ENCODE measurements at places on chromosomes 3 and 15. TPM values are rescaled to one million over a fixed set of nuclear protein-coding genes. Genes with fewer than 3 reads are reported as not detected.

Gene SERPINI2
- not detected for total RNA-seq

Gene MCF2L2
- total RNA-seq: 4.0 TPM

Gene SLC22A14
- not detected for total RNA-seq

Gene GATM
- 38.3 TPM for total RNA-seq

Gene C3orf85
- not detected for total RNA-seq

Gene ISLR2
- 0.54 TPM for total RNA-seq

Gene BCHE
- total RNA-seq: 49.0 TPM

Gene ETFA
- total RNA-seq: 168 TPM

Gene ITIH1
- not detected for total RNA-seq

Gene TMEM40
- total RNA-seq: not detected

Gene CPLX3
- not detected for total RNA-seq

Gene EFCC1
- 10.3 TPM for total RNA-seq

Gene THPO
- total RNA-seq: 0.31 TPM

Gene UBE3A
- total RNA-seq: 93.6 TPM

Gene GP9
- total RNA-seq: not detected

Gene MESD
- total RNA-seq: 26.9 TPM

Gene ARL6IP5
- total RNA-seq: 178 TPM

Gene TLR9
- total RNA-seq: not detected

Gene GOLGA8R
- 3.2 TPM for total RNA-seq

Measured in gastroesophageal sphincter (tissue), 4 donors.